ENCODE measurements at places on chromosomes 2 and 18. TPM values are rescaled to one million over a fixed set of nuclear protein-coding genes. Genes with fewer than 3 reads are reported as not detected.

GRCh38 chr18:54183390-54183789 lies 41.1 kb downstream of the MBD2 start:
- DNase-seq, result no peak

The CNDP1 gene
- total RNA-seq, result 0.19 TPM

- no peak for DNase-seq
Observed at GRCh38 chr2:68316111-68316510, 3.6 kb downstream of the CNRIP1 start.

DNA sequence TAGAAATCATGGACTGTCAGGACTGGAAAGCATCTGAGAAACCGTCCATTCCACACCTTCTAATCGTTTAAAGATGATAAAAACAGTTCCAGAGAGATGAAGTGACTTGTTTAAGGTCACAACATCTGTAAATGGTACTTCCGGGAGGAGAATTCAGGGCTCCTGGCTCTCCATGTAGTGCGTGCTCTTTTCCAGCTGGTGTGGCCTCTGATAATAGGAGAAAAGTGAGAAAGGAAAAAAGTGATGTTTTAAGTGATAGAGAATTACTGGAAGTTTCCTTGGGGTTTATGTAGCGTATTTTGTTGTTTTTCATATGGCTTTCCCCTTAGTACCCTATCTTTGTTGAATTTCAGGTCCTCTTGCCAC lies 663 bp downstream of the C2orf49 start:
- no peak for DNase-seq

GRCh38 chr2:159427048-159427447 lies 140.5 kb upstream of the WDSUB1 start:
- DNase-seq, result no peak

DNA sequence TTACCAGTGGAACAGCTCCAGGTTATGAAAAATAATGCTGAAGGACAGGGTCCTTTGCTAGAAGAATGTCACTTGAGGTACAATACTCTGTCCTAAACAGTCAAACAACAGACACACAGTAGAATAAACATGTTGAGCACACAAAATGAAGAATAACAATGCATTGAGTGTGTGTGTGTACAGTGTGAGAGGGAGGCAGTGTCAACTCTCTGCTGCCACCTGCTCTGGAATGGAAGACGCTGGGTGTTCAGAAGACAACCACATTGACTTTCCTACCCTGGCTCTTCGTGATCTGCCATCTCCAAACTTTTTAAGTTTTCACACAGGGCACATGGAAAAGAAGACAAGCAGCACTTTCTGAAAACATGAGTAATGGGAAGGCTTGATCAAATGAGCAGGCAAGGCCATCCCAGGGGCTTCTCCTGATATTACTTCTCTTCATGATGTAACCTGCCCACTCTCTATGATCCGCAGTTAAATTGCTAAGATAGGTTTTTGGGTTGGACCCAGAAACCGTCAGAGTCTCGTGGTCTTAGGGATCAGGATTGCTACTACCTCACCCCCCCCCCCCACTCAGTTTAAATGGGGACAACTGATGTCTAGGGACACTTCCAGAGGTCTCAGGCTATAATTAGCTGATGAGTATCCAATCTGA lies 533.2 kb upstream of the TNP1 start:
- DNase-seq, result no peak

The GCKR gene
- not detected for total RNA-seq

GRCh38 chr18:57630754-57631595 lies 9.3 kb upstream of the NARS1 start:
- DNase-seq, result no peak

DNA sequence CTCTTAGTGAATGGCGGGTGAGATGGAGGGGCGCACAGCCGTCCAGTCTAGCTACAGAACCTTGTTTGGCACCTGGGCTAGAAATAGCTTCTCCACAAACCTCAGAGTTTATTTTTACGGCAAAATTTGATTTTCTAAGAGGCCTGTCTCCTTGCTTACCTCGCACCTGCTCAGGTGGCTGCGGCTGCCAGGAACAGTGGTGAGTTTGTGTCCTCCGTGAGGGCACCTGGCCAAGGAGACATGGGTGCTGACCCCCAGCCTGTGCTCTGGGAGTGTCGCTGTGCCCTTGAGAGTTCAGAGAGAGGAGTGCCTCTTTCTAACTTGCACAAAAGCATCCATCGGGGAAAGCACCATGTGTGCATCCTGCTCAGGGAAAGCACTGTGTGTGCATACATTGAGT lies 97.2 kb downstream of the KLHL29 start:
- DNase-seq, result no peak

DNA sequence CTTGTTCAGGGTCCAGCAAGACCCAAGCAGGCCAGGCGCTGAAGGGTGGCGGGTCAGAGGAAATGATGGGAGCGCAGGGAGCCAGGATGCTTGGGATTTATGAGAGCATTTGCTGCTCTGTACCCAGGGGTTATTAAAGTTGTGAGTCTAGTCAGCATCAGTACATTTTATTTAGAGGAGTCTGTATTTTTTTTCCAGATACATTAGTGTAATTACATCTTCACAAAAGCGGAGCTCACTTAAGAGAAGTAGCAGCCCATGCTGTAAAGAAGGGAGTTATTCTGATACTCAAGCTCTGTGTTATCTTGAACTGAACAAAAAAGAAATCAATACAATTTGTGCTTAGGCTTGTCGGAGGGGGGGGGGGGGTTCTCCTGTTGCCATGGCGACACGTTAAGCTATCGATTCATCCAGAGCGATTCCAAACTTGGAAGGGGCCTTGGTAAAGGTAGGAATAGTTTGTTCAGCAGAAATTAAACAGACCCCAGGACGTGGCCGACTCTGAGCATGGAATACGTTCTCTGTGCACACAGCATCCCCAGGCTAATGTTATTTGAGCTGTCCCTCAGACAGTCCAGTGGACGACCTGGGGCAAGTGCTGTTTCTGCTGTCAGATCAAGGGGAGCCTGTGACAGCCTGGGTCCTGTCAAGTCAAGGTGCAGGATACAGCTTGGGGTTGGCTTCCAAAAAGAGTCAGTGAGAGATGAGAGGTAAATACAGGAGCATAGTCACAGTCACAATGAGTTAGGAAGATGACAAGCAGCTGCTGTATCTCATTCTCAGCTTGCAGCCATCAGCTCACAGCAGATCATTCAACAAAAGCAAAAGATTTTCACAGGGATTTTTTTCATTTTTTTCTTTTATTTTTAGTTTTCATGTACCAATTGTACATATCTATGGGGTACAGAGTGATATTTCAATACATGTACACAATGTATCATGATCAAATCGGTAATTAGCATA lies 387.6 kb downstream of the DCDC2C start:
- no peak for DNase-seq

The CCDC74B gene
- total RNA-seq, result 0.63 TPM

The SLC14A1 gene
- 1.1 TPM for total RNA-seq

- no peak for DNase-seq
Observed at GRCh38 chr2:6893876-6894482, 16.4 kb downstream of the RSAD2 start.

GRCh38 chr2:98556344-98557033 lies 51.8 kb downstream of the COA5 start:
- no peak for DNase-seq

DNA sequence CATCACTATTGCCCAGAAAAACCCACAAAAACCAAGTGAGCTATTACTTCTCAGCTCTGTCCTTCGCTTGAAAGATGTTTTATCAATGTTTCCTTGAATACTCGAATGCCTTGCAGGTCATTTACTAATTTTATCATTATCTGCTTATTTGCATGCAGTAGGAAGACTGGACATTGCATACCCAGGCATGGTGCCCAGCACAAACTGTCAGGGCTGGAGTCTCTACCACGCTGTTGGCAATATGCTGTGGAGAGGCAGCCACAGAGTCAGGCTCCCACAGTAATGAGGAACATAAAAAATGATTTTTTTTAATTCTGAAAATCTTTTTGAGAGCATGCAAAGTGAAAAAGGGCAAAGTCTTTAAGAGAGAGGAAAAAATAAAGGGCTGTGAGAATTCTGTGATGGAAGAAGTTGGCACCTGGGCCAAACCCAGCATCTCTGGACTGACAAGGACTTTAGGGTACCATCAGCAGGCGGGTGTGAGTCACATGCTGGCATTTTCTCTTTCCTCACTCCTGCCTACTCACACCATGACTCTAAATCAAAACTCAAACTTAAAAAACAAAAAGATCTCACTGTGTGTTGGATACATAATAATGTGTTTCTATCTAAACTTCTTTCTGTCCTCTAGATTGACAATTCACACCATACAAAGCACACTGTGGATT lies 709.8 kb upstream of the FANCL start:
- no peak for DNase-seq

DNA sequence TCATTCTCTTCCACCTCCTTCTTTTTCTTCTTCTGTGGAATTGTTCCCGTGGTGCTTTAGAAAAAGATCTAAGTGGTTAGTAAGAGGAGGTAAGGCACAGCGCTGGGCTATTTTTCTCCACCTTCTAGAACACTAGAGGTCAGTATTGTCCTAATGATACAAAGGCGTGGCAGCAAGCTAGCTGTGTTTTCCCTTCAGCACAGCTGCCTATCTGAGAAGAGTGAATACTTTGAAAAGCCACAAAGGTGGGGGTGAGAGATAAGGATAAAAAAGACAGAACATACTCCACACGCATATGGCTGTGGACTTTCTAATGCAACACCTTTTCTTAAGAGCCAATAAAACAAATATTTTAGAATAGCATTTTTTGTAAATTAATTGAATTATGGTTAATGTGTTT lies 2.1 kb downstream of the CNTNAP5 start:
- DNase-seq, result no peak

The GALNT5 gene
- total RNA-seq, result 45.5 TPM

DNA sequence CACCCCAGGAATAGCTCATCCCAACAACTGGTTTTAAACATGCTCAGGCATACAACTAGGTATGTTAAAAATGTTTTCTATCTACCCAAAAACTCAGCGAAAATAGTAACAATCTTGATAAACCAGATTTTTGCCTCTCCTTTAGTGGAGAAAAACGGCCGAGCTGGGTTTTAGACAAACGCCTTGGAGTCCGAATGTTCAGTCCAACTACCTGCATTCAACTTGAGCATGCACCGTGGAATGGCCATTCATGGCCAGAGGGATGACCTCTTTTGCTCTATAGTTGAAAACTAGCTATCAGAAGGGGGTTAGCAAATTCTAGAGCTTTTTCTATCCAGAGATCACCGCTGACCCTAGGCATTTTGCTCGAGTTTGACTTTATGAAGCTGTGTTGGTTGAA lies 30.8 kb downstream of the PDIA6 start:
- DNase-seq, result no peak

- no peak for DNase-seq
Observed at GRCh38 chr2:109527846-109528705, 85.7 kb downstream of the SEPTIN10 start.

GRCh38 chr2:74935975-74936391 lies 22.5 kb upstream of the POLE4 start:
- DNase-seq, result no peak

GRCh38 chr2:17107871-17108270 lies 410.4 kb downstream of the RAD51AP2 start:
- no peak for DNase-seq

- no peak for DNase-seq
Observed at GRCh38 chr18:50992351-50992762, 24.5 kb downstream of the ELAC1 start.

- DNase-seq, result no peak
Observed at GRCh38 chr2:19178175-19178574, 180.2 kb downstream of the OSR1 start.

The TRIM43 gene
- total RNA-seq, result not detected

GRCh38 chr2:171227066-171227782 lies 66.5 kb upstream of the TLK1 start:
- no peak for DNase-seq

- DNase-seq, result no peak
Observed at GRCh38 chr2:60104514-60105505, 448.6 kb downstream of the BCL11A start.

DNA sequence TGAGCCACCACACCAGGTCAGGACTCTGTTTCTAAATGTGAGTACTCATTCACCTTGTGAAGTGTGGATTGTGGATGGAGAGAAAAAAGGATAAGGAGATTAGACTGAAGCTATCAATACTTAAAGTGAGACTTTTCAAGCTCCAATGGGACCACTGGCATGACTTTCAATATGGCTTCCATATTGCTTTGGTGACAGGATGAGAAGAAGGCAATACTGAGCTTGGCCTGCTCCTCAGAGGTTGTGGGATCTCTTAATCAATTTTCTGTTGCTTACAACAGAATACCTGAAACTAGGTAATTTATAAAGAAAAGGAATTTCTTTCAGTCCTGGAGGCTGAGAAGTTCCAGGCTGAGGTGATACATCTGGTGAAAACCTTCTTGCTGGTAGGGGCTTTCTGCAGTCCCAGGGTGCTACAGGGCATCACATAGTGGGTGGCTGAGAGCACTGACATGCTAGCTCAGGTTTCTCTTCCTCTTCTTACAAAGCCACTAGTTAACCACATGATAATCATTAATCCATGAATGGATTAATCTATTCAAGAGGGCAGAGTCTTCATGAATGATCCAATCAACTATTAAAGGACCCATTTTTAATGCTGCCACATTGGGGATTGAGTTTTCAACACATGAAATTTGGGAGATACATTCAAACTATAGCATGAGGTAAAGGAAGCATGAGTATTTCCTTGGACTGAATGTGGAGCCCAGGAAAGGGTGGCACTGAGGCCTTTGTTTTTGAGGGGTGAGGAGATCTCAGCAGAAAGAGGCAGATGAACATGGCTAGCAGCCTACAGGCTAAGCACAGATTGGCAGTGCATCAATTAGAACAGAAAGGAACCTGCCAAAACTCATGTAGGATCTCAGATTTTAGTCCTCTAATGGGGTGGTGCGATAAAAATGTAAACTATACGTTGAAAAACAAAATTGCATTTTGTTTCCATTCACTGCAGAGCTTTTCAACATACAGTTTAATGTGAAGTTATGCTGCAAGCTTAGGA lies 274.5 kb downstream of the PIK3C3 start:
- DNase-seq, result no peak

GRCh38 chr2:10237392-10238321 lies 65.0 kb upstream of the HPCAL1 start:
- DNase-seq, result no peak

- no peak for DNase-seq
Observed at GRCh38 chr2:65357959-65358294, 74.5 kb downstream of the SPRED2 start.

GRCh38 chr2:42796427-42797248 lies 4.3 kb upstream of the HAAO start:
- DNase-seq, result no peak

DNA sequence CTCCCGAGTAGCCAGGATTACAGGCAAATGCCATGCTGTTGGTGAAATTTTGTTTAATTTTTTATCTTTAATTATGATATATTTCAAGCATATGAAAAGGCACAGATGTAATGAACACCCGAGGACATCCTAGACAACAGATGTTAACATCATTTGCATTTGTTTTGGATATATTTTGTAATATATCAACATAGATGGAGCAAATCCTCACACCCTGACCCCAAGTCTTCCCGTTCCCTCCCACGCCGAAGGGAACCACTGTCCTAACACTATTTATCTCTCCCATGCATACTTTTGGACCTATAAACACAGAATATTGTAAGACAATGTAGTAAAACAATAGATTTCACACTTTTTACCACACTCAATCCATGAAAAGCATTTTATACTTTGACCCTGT lies 99.5 kb downstream of the GFPT1 start:
- no peak for DNase-seq

The REEP1 gene
- total RNA-seq, result 6.1 TPM
